ENCODE measurements at places on chromosomes 2 and 18.

- no peak for DNase-seq
Observed at GRCh38 chr2:54466870-54467269, 10.7 kb downstream of the SPTBN1 start.

- DNase-seq = no peak
Observed at GRCh38 chr2:16853088-16853487, 187.5 kb upstream of the CYRIA start.

GRCh38 chr18:55179425-55179824 is 220.2 kb upstream of the CCDC68 start:
- DNase-seq = no peak

DNA sequence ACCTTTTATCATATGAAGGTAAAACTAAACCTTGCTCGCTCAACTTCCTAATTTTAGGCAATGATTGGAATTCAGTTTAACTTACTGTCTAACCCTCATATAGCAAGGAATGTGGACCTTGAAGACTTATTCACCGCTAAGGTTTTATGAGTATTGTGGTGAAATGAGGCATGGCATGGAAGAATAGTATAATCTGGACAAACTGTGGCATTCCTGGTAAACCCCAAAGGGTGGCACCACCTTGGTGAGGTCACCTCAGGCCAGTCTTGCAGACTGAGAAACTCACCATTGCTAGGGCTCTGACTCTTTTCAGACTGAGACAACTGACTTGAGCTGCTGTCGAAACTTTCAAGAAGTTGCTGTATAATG is 51.1 kb upstream of the EHBP1 start:
- no peak for DNase-seq

DNA sequence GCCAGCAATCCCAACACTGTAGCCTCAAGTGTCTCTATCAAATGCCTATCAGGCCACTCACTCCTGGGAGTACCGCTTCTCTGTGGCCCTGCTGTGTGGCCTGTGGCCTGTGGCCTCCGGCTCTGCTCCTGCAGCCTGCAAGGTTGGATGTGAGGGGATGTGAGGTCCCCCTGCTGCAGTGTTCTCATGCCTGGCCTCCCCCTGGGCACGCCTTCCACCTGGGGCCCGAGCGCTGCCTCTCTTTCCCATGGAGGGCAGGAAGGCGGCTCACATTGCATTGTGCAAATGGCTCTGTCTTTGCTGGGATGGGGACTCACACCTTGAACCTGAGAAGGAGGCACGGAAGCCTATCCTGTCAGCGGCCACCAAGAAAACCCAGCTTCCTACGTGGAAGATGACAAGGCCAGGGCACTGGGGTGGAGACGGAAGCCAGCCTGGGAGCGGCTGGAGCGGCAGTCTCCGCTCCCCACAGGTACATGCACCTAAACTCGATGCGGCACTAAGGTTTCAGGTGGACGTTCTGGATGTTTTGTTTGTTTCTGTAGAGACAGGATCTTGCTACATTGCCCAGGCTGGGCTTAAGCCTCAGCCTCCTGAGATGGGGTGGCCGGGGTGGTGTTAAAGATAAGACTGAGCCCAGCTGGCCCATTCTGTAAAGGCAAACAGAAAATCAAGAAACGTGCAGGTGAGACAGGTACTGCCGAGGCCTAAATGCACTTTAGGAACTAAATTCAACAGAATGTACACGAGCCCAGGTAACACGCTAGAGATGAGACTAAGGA is 140.1 kb downstream of the HDAC4 start:
- no peak for DNase-seq

DNA sequence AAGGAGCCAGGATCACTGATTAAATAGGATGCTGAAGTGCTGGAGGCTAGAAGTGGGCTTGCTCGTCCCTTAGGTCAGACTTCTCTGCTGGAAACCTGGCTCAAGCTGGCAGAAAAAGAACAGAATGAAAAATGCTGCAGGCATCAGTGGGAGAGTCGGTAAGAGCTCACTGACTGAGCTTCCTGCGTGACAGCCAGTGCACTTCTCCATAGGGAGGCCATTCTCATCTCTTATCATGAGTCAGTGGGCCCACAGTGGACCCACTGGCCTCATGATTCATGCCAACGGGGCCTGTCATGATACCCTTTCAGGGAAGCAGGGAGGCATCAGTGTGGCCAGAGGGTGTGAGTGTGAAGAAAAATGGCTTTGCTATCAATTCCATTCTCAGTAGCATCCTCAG is 498.2 kb downstream of the PTPRM start:
- DNase-seq = no peak

DNA sequence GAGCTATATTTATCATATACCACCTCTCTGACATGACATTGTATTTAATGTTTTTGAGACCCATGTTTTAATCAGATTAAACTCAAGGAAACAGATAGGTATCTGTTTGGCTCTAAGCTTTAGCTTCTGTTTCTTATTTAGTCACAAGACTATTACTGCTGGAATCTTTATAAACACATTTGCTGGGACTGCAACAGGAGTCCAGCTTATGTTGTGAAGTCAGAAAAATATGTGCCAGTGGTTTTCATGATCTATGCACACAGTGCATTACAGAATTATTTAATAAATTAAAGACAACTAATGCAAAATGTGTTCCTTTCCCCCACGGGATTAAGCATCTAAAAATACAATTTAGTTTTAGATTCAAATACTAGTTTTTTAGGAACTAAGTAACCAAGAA is 338.9 kb downstream of the ZEB2 start:
- no peak for DNase-seq

- DNase-seq = no peak
Observed at GRCh38 chr2:102359527-102359926, 3.9 kb downstream of the IL18R1 start.

- no peak for DNase-seq
Observed at GRCh38 chr18:25425024-25425423, 73.1 kb upstream of the ZNF521 start.

- DNase-seq = no peak
Observed at GRCh38 chr2:169007356-169007755, 23.8 kb downstream of the ABCB11 start.

DNA sequence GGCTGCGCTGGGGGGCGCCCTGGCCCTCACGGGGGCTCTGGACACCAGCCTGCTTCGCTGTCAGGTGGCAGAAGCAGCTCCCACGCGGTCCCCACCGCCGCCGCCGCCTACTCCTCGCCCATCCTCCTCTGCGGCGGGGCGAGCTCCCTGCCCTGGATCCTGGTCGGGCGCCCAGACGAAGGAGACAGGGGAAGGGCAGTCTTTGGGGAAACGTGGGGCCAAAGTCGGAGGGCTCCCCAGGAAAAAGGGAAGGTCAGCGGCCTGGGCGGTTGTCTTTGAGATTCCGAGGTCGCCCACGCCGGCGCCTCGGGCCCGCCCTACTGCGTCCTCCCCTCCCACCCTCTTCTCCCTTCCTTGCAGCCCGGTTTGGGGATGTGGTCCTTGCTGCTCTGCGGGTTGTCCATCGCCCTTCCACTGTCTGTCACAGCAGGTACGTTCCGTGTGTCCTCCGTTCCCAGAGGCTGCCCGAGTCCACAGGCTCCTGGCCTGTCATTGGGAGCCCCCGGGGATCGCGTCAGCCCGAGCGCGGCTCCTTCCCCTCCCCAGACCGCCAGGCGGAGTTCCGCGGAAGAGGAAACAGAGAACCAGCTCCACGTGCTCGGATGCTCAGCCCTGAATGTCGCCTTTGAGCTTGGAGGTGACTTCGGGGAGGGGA is 800 bp downstream of the IL1RL2 start:
- DNase-seq = no peak

GRCh38 chr2:238989484-238989883 is 141.6 kb downstream of the TWIST2 start:
- no peak for DNase-seq

DNA sequence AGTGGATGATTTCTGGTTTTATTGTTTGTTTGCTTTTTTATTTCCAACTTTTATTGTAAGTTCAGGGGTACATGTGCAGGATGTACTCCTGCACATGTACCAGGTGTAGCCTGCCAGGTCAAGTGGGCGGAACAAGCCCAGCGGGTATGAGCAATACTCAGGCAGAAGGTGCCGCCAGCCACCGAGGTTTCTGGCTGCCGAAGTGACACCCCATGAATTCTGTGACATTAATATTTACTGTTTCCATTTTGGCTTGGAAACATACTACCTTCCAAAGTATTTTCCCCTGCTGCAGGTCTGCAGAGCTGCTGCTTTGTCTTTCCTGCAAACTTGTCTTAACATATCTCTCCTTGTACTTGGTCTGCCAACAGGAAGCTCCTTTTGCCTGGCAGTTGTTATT is 78.5 kb downstream of the PTPN4 start:
- DNase-seq = no peak

DNA sequence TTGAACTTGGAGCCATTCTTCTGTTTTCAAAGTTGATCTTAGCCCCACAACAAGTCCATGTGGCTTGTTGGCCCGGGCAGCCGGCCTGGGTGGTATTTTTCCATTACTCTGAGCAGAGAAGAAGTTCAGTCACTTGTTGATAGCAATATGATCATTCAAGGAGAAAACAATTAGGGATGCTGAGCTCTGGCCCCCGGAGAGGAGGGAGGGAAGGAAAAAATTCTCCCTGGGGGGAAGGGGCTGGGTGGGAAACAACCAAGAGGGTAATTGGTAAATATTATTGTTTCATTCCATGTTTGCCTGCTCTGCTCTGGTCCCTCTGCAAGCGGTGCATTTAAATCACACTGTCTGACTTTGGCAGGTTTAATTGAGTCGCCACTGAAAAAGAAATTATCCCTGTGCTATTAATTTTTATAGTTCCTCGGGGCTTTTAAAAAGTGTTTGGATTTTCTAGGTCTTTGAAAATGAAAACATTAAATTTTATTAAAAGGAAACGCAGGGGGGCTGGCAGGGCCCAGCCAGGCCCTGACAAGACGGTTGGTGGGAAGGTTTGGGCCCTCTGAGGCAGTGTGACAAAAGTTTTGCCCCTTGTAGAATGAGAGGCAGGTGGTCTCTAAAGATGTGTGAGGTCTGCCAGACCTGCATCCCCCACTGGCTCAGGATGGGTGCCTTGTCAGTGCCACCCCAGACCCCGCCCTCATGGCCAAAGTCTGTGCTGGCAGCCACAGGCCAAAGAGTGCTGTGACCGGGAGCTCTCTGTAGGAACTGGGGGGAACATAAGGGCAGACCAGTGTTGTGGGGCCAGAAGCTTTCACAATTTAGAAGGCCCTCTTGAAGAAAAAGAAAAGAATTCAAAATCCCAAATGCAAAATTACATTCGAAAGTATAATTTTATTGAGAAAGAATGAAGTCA is 52.5 kb upstream of the SLC14A2 start:
- DNase-seq = no peak

DNA sequence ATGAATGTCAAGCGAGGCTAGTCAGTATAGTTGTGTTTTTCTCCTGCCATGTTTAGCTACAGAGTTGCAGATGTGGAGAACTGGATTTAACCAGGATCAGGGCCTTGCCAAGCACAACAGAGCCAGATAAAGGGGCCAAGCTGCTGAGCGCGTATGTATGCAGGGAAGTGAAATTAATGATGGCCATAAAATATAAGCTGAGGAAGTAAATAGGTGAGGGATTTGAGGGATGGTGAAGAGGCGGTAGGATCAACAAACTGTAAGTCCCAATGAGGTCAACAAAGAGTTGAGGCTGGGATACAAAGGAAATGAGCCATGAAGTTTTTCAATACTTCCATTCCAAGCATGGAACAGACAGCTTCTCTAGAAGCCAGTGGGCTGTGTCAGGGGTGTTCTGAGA is 10.6 kb downstream of the LRP2 start:
- DNase-seq = no peak

- no peak for DNase-seq
Observed at GRCh38 chr18:36128907-36129299, 237 bp downstream of the SLC39A6 start.

DNA sequence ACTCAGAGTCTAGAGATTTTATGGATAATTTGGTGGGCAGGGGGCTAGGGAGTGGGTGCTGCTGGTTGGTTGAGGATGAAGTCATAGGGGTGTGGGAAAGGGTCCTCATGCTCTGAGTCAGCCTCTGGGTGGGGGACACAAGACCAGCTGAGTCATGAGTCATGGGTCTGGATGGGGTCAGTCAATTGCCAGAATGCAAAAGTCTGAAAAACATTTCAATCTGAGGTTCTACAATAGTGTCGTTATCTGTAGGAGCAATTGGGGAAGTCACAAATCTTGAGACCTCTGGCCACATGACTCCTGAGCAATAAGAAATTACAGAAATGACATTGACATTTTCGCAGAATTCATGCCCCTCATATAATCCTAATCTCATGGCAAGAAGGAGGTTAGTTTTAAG is 15.1 kb downstream of the NMS start:
- DNase-seq = no peak

- DNase-seq = no peak
Observed at GRCh38 chr2:101766871-101767739, 69.6 kb downstream of the MAP4K4 start.

DNA sequence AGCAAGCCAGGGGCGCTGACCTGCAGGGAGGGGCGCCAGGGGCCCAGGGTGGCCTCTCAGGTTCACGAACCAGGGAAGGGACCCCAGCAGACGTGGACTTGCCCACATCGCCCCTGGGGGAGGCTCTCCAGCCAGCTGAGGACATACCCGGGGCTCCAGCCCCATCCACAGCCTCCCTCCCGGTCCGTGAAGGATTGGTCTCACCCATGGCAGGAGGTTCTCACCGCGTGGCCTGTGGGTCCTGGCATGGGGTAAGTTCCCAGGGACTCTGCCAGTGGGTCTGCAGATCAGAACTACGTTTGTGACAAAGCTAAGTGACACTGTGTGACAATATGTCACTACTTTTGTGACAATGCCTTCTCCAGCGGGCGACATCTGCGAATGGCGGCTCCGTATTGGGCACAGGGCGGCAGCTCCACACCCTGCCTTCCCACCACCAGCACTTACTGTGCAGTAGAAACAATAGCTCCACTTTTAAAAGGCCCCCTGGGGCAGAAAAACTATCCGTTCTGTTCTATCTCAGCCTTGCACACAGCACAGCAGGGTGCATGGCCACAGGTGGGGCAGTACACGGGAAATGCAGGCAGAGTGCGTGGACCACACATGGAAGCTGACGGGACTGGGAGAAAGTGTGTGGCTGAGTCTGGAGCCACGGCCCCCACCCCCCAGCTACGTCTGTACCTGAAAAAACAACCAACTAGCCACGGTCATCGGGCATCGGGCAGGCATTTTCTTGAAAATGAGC is 65.2 kb upstream of the CTDP1 start:
- DNase-seq = no peak

DNA sequence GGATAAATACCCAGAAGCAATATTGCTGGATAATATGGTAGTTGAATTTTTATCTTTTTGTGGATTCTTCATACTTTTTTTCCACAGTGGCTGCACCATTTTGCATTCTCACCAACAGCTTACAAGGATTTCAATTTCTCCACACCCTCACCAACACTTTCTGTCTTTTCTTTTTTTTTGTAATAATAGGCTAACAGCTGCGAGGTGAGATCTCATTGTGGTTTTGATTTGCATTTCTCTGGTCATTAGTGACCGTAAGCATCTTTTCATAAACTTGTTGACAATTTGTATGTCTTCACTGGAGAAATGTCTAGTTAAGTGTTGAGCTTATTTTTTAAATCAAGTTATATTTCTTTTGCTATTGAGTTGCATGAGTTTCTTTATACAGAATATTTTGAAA is 17.6 kb upstream of the SLC9A2 start:
- no peak for DNase-seq

DNA sequence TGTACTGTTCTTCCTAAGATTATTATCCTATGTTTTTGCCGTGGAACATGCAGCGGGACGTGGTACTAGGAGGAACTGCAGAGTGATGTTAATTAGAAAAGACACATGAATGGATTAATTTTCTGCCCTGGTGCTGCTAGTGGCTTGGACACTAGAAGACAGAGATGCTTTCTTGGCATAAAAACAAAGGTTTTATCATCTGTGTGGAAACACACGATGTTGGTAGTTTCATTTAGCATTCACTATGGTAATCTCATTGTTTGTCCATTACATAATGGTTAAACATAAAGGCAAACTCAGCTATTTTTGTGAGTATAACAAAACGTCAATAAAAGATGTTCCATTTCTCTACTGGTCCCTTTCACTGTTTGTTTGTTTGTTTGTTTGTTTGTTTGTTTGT is 22.8 kb downstream of the COL6A3 start:
- DNase-seq = no peak
